ENCODE measurements at places on chromosomes 7 and 10.

- DNase-seq = peak; percentile 82
Observed at GRCh38 chr10:17984056-17984455, 32.3 kb downstream of the SLC39A12 start.

- DNase-seq = no peak
Observed at GRCh38 chr7:130559184-130559583, 67.3 kb downstream of the MEST start.

GRCh38 chr10:60280475-60280874 is 109.2 kb downstream of the ANK3 start:
- DNase-seq = no peak

GRCh38 chr10:100791369-100792058 is 46.1 kb downstream of the PAX2 start:
- DNase-seq = no peak

DNA sequence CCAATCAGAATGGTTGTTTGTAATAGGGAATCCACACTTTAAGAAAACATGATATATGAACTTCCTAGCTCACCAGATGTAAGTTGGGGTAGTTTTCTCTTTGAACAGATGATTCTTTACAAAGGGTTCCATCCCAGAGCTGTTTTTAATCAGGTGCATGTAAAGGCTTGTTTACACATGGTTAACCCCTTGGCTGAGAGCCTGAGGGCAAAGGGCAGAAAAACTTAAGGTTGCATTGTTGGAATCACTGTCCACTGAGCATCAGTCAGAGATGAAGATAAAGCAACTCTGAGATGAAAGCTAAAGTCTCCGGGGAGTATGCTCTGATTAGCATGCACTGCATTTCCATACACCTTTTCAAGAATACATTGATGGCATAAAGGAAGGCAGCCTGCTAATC is 518.2 kb downstream of the SORCS3 start:
- no peak for DNase-seq

DNA sequence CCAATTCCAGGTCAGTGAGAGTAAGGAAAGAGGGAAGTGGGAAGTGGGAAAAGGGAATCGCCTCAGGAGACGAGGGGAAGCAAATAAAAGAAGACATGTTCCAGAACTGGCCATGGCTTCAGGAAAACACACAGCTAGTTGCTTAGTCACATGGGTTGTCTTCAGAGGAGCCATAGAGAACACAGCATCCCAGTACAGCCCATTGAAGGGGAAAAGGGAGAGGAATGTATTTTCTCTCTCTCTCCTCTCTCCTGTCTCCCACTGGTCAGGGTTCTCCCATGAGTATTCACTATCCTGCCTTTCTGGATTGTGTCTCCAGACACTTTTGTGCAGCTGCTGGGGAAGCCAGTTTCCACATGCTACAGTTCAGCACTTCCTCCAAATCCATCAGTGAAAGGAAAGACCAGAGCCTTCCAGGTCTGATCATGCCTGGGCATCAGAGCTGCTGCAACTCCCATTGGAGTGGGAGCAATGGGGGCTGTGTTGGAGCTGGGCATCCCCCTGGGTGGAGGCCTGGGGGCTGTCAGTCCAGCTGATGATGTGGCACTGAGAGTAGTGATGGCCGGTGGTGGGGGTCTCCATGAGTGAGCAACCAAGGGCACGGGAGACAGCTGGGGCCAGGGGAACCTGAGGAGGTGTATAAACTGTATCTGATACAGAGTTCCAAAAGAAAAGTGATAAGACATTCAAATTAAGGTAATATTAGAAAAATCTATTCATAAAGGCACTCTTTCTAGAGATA is 38.6 kb downstream of the MAP3K8 start:
- DNase-seq = no peak

GRCh38 chr7:7944619-7945282 is 23.8 kb upstream of the GLCCI1 start:
- no peak for DNase-seq

DNA sequence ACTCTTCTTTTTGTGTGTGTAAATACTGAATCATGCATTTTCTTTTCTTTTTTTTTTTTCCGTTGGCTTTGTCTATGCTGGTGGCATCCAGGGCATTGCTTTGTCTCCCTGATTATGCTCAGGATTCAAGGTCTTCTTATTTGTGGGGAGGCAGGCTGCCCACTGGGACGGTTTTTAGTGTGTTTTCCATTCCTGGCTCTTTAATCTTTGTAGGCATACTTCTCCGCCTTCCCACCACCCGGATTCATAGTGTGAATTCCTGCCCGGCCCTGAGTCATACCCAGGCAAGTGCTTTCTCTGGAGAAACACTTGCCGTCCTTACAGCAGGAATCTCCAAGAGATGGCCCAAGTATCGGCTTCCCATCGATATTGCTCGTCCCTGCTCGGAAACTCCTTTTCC is 5.2 kb downstream of the ZNF655 start:
- DNase-seq = peak; percentile 88

DNA sequence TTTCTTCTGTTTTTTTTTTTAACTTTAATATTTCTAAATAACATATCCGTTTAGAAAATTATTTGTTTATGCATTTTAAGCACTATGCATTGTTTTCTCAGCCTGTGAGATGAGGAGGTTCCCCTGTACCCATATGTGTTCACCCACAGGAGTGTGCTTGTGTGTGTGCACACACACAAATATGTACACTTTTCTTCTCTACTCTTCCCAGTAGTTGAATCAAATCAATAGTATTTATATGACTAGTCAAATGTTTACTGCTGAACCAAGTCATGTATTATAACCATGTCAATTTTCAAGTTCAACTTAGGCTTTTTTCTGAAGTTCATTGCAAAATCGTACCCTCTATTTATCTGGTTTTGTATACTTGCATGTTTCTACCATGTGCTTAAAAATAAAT is 37.3 kb downstream of the HDAC9 start:
- DNase-seq = no peak

GRCh38 chr10:132023092-132023811 is 41.5 kb upstream of the BNIP3 start:
- peak; percentile 72 for DNase-seq

DNA sequence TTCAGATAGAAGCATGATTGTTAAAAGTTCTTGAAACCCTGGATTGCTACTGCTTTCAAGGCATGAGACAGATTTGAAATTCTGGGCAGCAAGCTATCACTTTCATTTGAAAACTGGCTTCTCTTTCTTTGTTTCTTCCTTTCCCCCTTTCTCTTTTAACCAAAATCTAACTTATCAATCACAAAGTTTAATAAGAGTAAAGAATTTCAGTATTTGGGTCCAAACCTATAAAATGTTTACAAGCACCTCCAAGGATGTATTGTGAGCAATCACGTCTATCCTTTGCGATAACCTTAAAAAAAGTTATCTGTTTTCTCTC is 21.6 kb upstream of the RPA3 start:
- no peak for DNase-seq

DNA sequence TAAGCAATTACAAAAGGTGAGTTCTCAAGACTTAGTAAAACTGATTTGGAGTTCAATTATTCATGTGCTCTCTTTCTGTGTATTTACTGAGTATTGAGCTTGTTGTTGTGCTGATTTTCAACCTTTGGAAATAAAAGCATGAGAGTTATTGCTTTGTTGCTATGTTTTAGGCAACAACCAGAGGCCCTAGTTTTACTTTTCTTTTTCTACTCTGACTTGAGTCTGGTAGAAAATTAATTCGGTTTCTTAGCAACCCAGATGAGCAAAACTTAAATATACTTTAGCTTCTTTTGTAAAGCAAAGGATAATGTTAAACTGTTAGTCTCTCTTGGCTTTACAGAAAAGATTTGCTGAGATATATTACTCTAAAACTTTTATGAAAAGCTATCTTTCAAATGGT is 66.4 kb upstream of the SCIN start:
- no peak for DNase-seq

- no peak for DNase-seq
Observed at GRCh38 chr10:3500408-3500856, 284.6 kb downstream of the KLF6 start.

DNA sequence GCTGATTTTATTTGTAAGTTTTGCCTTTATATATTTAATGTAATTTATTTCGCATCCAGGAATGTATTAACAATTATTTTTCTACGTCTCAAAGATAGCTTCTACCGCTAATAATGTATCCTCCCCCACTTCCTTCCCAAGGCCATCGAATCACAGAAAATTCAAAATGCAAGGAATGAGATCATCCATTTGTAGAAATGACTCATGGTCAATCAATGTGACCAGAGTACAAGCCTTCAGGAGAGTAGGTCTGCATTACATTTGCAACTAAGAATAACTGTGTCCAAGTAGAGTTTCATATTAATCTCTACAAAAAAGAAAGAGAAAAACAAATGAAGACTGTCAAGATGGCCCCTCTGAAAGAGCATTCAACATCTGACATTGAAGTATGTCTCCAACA is 205.9 kb upstream of the PHF14 start:
- DNase-seq = peak; percentile 3

DNA sequence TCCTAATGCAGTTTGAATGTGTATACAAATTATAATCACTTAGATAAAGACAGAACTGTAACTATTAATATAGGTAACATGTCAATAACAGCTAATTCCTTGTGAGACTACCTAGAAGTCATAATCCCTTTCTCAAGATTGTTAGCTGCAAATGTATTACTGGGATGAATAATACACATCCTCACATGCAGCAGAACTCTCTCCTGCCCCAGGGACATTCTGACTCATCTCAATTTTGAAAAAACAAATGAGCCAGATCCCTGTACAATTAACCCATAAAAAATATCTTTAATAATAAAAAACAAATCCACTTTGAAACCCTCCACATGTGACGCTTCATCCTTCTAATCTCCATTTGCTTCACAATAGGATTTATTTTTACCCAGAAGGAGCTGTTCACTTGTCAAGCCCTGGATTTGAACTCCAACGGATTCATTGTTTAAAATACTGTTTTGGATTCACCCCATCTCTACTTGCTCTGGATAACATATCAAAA is 428.4 kb upstream of the TEX47 start:
- no peak for DNase-seq

DNA sequence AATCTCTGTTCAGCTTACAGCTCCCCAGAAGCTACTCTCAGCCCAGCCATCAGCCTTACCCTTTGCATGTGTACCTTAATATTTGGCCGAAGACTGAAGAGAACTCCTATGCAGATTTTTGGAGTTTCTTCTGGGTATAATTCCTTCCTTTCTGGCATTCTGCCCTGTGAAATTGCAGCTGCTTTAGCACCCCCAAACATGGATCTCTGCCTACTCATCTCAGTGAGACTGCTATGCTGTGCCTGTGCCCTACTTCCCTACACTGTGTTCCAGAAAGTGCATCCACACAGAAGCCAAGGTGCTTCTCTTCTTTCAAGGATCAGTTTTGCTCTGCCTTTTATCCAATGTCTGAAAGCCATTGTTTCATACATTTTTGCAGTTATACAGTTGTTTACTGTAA is 81.6 kb downstream of the NPY start:
- no peak for DNase-seq

DNA sequence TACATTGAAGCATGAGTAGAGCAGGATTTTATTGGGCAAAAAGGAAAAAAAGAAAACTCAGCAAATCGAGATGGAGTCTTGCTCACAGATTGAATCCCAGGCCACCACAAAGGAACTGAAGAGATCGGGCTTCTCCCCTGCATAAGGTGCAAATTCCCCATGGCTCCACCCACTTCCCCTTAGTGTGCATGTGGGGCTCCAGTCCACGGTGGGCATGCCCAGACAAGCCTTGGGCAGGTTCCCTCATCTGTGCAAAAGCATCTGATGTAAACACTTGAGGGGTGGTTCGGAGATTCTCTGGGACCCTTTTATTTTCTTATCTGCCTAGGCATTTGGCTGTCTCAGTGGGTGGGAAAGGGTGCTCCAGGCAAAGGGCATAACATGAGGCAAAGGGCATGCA is 150.7 kb downstream of the CFTR start:
- no peak for DNase-seq

DNA sequence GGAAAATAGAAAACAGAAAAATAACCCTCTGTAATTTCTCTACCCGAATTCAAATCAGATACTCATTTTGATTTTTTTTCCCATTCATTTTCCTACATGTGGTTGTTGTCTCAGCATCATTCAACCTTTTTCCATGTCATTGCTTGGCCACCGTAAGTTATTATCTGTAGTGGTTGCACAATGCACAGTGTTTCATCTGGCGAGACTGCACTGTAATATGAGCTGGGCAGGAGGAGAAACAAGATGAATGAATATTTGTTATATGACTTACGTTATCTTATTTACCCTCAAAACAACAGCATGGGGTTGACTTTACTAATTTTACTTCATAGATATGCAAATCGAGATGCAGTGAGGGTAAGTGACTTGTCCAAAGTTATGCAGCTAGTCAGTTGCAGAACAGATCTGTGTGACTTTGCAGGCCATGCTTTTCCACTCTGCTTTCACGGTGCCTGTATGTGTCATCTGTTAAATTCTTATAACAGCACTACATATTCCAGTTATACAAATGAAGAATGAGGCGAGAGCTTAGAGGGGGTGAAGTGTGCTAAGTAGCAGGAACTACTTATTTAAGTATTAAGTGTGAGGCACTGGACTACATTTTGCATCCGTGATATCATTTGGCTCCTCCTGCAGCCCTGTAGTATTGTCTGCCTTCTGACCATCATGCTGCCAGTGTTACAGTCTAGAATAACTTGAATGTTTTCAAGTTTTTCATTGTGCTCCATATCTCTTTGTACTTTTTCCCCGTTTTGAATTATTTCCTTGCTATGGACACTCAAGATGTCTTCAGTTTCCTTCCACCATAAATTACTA is 56.7 kb downstream of the ZMYND11 start:
- DNase-seq = peak; percentile 56

DNA sequence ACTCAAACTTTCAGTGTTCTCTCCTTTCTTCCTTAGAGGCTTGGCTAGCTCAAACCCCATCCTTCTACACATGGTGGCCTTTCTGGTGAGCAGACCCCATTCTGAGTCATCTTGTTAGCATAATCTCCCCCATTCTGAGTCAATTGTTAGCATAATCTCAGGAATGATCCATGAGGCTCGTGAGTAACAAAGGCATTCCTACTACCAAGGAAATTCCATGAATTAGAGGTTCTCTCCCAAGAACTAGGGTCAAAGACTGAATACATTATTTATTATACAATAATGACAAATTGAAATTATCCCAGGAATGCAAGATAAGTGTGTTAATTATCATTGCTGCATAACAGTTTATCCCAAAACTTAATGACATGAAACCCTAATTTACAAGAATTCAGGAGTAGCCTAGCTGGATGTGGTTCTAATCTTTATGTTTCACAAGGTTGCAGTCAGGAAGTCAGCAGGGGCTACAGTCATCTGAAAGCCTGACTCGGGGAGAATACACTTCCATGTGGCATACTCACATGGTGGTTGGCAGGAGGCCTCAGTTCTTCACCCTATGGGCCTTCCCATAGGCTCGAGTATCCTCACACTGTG is 100.2 kb downstream of the MMRN2 start:
- DNase-seq = peak; percentile 87

DNA sequence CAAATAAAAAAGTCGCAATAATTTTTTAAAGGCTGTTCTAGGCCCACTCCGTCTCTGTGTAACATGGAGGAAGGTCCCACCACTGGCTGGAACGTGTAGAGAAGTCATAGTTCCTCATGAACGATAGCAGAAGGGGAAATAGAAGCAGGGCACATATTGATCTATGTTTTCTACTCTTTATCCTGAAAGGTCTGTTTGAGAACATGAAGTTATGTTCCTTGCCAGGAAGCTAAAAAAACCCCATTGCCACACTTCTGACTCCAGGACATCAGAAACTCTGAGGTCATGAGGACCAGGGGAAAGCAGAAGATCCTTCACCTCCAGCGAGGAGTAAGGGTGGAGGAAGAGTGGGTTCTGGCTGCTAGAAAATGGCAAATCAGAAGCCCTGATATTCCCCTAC is 10.8 kb downstream of the ANKRD22 start:
- no peak for DNase-seq

- DNase-seq = peak; percentile 89
Observed at GRCh38 chr7:137772748-137773147, 74.0 kb downstream of the DGKI start.

GRCh38 chr10:5445006-5445405 is 32.6 kb downstream of the NET1 start:
- DNase-seq = no peak

All from ELR (cell line).